Kidney (tissue), 22 donors: ENCODE measurements at places on chromosomes 2 and 18. TPM values are rescaled to one million over a fixed set of nuclear protein-coding genes. Genes with fewer than 3 reads are reported as not detected.

The SLC19A3 gene
- total RNA-seq = 4.4 TPM

The SPATS2L gene
- 166 TPM for total RNA-seq

The PFN4 gene
- total RNA-seq = 0.79 TPM

The HPCAL1 gene
- 47.3 TPM for total RNA-seq

The IL1F10 gene
- not detected for total RNA-seq

The NEMP2 gene
- 5.2 TPM for total RNA-seq
